ENCODE measurements at places on chromosomes 16 and 17. TPM values are rescaled to one million over a fixed set of nuclear protein-coding genes. Genes with fewer than 3 reads are reported as not detected.

DNA sequence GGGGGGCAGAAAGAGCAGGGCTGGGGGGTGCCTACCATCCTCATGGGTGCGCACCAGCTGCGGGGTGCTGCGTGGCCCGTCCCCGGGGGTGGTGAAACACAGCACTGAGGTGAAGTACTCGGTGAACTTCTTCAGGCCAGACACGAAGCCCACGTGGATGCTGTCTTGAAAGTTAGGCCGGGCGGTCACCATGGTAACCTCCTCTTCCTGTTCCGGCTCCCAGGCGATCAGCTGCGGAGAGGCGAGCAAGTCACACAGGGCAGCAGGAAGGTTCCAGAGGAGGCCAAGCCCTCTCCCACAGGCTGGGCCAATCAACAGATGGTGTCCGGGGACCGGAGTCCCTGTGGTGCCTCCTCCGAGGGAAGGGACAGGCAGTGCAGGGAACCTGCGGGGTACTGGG lies 90.1 kb upstream of the CDC42EP4 start:
- DNase-seq: peak; percentile 62

GRCh38 chr17:82281502-82282238 lies 8.2 kb upstream of the CSNK1D start:
- no peak for DNase-seq

DNA sequence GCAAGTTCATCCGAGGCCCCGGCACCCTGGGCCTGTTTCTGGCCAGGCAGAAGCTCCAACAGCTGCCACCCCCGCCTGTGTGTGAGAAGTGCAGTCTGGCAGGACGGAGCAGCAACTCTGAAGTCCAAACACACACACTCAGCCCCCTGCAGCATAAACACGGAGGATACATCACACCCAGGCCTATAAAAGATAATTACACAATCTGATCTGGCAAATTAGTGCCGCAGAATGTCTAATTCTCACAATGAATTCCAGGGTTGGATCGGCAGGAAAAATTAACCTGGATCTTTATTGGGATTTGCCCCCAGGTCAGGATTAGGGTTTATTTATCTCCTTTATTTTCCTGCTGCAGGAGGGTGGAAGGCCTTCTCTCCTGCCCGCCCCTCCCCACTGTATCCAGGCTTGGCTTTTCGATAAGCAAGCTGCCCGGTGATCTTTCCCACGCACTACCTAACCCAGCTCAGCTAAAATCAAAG lies 311.4 kb downstream of the SOX9 start:
- no peak for DNase-seq

- no peak for DNase-seq
These were observed 1.5 kb upstream of the ARL6IP1 start for GRCh38 chr16:18802767-18803343.

DNA sequence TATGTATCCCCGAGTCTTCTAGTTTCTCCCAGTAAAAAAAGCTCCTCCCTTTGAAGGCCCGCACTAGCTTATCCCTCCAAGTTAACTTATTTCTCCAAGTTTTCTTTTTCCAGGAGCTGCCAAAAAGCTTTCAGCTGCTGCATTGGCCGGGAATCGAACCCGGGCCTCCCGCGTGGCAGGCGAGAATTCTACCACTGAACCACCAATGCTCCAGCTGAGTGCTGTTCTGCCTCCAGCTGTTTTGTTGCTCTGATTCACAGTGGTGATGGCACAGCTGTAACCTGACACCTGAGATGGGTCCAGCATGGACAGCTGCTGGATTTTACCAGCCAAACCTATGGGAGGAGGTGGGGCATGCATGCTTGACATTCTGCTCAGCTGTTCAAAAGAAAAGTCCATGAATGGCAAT lies 22.1 kb downstream of the VAC14 start:
- DNase-seq: peak; percentile 86

GRCh38 chr16:30472328-30472942 lies at the start of gene ITGAL:
Gene ITGAL (plus strand): TSS chr16:30472742. CDS start chr16:30472838, 96 bp downstream.
- DNase-seq: no peak

DNA sequence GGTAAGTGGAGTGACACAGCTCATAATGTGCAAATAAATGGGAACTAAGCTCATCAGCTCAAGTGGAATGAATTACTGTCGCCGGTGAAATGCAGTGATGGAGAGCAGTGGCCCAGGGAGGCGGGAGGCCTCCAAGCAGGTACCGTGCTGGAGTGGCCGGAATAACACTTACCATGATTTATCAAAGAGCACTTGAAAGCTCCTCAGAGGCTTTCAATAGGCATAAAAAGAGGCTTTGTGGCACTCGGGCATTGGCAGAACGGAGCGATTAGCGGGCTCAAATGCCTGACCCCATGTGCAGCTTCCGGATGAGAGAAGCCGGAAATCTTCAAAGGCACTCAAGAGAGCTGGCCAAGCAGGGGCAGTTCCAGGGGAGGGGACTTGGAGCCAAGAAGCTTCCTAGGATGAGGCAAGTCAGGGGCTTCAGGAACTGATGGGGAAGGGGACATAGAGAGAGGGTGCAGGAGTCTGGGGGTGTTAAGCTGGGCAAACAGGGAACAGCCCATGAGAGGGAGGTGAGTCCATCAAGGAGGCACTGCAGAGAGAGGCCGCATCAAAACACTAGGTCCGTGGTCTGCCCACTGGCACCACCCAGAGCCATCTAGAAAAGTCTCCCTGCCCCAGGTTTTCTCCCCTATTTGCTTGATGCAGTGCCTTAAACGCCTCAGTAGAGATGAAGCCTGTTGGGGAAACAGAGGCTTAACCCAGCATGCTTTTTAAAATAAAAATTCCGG lies 144.0 kb upstream of the IRX6 start:
- DNase-seq: no peak

GRCh38 chr17:6090253-6090652 lies 20.1 kb downstream of the WSCD1 start:
- no peak for DNase-seq

DNA sequence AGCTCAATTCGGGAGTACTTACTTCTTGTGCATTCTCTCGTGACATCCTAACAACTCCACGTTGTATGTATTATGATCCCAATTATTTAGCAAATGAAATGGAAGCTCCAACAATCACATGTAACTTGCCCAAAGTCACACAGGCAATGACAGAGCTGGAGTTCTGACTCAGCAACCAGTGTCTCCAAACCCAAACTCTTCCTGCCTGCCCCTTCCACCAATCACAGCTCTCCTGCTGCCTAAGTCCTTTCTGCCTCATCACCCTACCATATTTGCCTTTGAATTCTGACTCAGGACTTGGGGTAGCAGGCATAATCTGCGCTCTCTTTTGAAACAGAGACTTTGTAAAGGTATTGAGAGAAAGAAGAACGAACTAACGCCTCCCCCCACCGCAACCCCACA lies 245.2 kb upstream of the MAF start:
- DNase-seq: no peak

DNA sequence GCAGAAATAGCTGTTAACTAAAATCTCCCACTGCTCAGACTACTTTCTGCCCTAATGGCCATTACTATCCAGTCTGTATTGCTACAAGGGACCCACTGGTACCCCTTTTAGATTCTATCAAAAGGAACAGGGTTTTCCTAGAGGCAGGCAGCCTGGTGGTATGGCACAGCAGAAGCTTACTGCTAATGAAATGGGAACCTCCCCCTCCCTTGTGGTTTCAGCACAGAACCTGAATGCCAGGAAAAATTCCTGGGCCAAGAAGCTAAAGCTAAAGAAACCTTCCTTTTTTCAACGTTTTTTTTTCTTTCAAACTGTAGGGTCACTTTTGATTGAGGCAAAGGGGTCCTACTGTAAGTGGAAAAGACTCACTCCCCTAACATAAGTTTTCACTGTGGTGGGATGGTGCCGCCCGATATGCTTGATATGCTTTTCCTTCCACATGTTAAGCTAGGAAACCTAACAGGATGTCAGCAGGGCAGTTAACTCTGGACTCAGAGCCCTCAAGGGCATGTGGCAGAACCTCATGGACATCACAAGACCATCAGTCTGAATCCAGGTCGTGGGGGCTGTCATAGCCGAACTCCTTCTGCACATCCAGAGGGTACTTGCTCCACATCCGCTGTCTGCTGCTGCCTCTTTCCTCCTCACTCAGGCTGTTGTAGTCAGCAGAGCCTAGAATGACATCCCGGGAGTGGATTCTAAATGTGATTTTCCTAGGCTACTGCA lies 9.8 kb downstream of the SLC7A6OS start:
- DNase-seq: peak; percentile 53

FOXL1 gene
- total RNA-seq: 2.0 TPM

HIGD1B gene
- not detected for total RNA-seq

KRTAP2-1 gene
- total RNA-seq: not detected

GPRC5B gene
- total RNA-seq: 15.5 TPM

CD300LG gene
- not detected for total RNA-seq

NPLOC4 gene
- 51.5 TPM for total RNA-seq
